ENCODE measurements at places on chromosomes 2 and 18.

GRCh38 chr2:108316033-108316432 lies 27.3 kb downstream of the SULT1C2 start:
- DNase-seq, result no peak

GRCh38 chr2:53252115-53252514 lies 515.5 kb upstream of the CHAC2 start:
- no peak for DNase-seq

DNA sequence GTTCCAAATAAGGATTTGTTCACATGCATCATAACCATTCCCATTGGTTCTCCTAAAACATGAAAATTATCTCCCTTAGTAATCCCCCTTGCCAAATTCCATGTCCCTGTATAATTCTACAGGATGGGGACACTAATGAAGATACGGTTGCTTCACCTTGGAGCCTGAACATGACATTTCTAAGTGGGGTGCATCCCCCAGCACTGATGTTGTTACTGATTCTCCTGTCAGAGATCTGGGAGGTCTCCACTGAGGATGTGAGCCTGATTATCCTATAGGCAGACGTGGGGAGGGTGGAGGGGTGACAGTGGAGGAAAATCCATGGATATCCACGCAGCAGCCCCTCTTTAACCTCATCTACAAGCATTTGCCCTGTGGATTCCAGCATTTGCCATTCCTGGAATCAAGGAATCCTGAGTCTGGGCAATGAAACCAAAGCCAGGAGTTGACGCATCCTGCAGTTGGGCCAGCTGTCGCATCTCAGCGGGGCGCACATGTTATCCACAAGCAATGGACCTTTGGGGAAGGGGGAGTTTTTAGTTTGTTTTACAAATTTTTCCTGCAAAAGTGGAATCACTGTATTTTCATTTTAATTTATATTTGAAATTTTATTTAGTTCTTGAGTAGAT lies 57.3 kb downstream of the HK2 start:
- DNase-seq, result no peak

DNA sequence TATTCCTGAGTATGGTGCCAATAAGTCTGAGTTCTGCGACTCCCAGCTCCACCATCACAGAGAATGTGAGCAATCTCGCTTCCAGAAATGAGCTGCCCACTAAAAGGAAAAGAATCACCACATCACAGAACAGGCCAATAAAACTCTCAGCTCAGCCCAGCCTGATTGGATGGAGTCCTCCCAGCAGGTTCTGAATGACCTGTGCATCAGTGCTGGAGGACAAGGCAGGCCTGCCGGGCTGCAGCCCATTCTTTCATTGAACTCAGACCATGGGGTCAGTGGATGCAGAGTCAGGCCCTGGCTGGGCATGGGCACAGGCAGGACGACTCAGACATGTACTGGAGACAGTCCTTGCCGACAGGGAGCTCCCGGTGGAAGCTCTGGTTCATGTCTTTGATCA lies 132.7 kb upstream of the REV1 start:
- no peak for DNase-seq

DNA sequence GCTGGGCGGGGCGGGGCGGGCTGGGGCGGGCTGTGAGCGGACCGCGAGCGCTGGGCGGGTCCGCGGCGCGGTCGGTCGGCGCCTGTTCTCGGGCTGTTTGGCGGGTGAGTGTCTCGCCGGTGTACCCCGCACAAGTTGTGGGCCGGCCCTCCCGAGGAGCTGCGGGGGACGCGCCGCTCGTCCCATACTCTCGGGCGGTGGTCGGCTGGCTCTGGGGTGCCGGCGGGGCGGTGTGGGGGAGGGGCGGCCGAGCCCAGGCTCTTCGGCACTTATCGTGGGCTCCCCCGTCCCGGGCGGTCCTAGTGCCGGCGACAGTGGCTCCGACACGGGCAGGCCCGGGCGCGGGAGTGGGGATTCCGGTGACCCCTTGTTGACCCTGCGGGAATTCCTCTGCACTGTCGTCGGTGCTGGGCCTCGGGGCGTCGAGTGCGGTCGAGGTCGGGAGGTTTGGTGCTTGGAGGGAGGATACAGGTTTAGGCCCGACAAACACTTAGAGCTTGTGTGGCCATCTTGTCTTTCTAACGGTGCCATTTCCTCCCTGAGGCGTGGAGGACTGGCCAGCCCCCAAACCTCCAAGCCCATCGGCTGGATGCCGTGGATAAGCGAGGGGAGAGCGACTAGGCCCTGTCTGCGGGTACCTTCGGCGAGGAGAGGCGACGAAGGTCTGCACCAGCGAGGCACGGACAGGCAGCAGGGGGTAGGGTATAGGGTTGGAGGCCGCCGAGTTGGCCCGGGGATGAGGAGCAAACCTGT lies at the start of gene SEPTIN2:
Gene SEPTIN2 (plus strand): TSS at position 47 of the 753 bp plus-strand sequence. CDS start 8,308 bp downstream, outside the sequence.
- DNase-seq, result peak; percentile 82
